ENCODE measurements at places on chromosomes 3 and 15.

DNA sequence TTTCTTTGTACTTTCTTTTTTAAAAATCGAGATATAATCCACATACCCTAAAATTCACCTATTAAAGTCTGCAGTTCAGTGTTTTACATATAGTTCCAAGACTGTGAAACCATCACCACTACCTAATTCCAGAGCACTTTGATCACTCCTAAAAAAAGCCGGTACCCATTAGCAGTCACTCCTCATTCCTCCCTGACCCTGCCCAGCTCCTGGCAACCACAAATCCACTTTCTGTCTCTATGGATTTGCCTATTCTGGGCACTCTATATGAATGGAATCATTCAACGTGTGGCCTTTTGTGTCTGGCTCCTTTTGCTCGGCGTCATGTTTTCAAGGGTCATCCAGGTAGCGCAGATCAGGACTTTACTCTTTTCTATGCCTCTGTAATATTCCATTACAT lies 17.3 kb downstream of the TRPM1 start:
- no peak for DNase-seq

DNA sequence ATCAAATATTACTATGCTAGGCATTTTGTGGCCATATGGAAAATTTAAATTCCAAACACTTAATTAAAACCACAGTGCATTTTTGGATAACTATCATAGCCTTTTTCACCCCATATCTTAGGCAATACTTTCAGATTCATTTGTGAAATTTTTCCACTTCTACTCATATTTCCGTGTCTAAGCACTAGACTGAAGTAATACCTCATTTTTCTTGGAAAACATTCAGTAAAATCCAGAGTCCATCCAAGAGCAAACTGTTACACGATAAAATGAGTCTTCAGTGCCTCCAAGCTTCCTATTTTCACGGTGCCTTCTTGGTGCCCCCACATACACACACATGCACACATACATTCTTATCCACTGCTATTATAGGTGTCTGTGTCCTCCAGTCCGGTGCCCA lies 845.9 kb downstream of the TBL1XR1 start:
- DNase-seq = no peak

DNA sequence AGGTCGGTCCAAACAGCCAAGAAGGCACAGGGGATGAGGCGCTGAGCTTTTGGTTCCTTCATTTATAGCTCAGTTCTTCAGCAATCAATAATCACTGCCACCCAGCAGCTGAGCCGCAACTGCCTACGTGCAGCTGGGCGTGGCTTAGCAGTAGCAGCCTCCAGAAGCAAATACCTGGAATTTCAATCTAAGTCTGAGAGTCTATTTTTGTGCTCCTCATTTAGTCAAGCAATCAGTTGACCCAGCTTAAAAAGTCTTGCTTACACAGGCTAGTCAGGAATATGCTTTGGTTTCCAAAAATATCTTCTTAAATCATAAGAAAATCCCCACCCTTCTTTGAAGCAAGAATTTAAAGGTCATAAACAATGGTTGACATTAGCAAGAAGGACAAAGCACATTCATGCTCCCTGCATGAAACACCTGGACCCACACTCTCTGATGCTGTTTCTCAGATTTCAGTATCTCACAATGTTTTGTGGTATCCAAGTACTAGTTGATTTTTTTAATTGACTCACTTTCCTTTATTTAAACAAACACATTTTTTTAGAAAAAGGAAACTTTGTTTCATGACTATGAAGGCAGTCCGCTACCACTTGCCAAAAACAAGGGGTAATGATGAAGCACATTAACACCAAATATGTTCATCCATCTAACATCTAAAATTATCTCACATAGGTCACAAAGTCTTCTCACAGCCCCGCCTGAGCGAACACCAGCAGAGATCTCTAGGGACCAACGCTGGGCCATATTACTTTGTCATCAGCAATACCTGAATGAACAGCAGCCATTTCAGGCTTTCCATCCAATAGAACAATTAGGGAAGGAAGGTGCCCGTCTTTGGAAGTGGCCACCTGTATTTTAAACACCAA lies 106.1 kb downstream of the OXNAD1 start:
- no peak for DNase-seq

DNA sequence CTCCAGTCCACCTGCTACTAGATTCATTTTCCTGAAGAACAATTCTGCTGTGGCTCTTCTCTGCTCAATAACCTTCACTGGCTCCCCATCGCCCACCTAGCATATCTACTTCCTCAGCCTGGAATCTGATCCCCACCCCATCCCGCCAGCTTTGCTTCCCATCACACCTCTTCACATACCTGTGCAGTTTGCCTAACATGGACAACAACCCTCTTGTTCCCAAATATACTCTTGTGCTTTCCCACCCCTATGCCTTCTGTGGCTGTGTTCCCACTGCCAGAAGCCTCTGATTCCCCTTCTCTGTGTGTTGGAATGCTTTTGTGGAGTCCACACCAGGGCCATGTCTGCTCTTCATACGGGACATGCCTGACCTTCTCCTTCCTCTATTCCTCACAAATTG lies 29.5 kb downstream of the CMTM7 start:
- no peak for DNase-seq

DNA sequence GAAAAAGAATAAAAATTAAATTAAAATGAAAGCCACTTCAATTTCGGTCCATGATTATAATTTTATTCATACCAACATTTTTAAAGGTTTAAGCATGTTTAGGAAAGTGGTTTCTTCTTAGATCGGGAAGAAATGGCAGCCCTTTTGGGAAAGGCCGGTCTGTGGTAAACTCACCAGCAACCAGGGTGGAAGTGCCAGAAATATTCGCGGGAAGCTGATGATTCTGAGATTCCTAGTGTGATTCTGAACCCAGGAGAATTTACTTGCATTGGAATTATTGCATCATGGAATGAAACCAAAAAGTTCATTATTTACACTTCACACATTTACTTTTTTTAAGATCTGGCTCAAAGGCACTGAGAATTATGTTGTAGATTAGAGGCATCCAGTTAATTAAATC lies 97.2 kb upstream of the CCNL1 start:
- DNase-seq = no peak

DNA sequence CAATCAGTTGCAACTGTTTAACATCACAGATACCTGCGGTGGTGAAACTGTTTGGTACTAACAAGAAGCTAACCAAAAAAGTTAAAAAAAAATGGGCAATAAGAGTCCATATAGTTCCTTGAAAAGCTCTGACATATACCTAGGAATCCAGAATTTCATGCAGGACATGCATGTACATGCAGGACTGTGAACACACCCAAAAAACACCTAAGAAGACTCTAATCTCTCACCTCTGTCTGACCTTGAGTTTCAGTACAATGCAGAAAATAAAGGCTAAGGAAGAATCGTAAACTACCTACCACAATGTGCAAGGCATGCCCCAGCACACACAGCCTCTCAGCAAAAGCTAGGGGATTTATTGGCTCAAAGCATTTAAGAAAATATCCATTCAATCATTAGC lies 110.7 kb upstream of the GOLGA8J start:
- no peak for DNase-seq

GRCh38 chr3:134619301-134619615 lies 31.6 kb downstream of the KY start:
- DNase-seq = no peak

DNA sequence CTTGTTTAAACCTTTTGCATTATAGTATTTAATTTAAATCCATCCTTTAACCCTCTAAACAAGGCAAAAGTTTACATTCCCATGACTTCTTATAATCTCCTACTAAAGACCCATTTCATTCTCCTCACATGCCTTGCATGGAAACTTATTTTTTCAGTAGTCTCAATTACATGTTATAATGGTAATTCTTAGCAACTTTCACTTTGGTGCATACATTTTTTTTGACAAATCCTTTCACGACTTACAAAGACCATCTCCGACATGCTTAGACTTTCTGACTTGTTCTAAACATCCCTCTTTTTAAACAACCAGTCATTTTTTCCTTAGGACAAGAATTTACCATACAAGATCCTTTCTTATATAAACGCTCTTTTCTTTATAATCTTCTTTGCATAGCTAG lies 615.4 kb upstream of the GBE1 start:
- DNase-seq = no peak

DNA sequence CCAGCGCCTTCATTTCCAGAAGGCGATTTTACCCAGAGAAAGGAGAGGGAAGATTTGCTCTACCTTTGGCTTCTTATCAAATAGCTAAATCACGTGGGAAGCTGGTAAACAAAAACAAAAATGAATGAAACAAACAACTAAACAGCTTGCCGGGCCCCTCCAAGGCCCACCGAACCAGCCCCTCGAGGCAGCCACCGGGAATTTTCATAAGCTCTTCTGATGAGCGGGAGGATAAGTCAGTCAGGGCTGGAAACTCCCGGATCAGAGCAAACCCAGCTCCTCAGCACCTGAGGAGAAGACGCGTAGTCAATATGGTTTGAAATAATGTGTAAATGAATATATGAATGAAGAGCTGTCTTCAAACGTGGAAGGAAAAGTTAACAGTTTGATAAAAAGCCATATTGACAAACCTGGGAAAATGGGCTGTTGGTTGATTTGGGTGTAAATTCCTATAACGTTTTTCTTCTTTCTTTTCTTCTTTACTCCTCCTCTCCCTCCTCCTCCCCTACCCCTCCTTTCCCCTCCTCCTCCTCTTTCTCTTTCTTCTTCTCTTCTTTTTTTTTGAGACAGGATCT lies 10.7 kb downstream of the RPLP1 start:
- DNase-seq = no peak

- DNase-seq = no peak
Observed at GRCh38 chr3:25872200-25872877, 82.4 kb downstream of the OXSM start.

DNA sequence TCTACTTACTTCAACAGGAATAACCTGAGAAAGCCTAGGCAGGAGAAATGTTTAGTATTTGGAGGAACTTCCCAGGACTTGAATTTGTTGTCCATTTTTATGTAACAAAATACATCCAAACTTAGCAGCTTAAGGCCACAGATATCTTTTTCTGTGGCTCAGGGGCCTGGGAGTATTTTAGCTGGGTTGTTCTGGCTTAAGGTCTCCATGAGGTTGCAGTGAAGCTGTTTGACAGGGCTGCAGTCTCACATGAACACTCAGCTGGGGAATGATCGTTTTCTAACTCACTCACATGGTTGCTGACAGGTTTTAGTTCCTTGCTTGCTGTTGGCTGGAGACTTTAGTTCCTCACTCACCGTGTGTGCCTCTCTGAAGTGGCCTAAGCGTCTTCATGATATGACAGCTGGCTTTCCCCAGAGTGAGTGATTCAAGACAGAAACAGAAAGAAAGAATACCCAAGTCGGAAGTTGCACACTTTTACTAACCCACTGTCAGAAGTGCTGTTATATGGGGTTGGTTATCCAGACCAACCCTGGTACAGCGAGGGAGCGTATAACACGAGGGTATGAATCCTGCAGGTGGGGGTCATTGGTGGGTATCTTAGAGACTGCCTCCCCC lies 229.7 kb upstream of the TBL1XR1 start:
- DNase-seq = no peak

DNA sequence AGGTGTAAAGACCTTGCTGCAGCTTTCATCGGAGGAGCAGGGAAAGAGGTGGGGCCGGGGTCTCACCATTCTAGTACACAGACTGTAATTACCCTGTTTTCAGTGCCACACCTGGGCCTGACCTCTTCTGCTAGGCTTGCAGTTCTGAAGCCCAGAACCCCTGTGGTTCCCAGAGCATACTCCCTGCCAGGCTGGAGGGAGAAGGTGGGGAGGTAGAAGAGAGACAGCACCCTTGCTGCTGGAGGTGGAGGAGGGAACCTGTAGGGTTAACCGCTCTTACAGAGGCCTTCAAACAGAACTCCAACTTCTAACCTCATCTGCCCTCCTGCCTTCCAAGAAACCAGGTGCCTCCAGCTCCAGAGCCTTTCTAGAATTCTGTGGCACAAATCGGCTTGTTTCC lies 27.0 kb downstream of the PCOLCE2 start:
- DNase-seq = no peak

GRCh38 chr3:25679166-25679565 lies 14.5 kb upstream of the TOP2B start:
- DNase-seq = no peak

DNA sequence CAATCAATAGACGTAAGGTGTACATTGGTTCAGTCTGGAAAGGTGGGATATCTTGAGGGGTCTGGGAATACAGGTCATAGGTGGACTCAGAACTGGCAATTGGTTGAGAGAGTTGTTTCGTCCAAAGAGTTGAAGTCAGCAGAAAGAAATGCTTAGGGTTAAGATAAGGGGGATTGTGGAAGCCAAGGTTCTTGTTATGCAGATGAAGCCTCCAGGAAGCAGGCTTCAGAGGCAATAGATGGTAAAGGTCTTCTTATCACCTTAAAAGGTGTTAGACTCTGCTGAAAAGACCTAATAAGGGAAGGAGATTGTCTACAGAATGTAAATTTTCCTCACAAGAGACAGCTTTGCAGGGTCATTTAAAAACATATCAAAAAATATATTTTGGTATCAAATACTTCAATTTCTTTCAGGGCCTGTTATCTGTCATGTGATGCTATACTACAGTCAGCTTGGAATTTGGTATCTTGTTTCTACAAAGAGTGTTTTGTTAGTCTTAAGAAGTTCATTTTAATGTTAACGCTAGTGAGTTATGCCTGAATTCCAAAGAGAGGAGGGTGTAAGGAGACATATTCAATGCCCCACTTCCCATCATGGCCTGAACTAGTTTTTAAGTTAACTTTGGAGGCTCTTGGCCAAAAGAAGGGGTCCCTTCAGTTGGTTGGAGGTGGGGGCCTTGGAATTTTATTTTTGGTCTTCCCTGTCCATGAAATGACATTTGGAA lies 378.2 kb upstream of the ROBO2 start:
- no peak for DNase-seq

- DNase-seq = no peak
Observed at GRCh38 chr15:29342201-29342600, 72.6 kb upstream of the NSMCE3 start.

DNA sequence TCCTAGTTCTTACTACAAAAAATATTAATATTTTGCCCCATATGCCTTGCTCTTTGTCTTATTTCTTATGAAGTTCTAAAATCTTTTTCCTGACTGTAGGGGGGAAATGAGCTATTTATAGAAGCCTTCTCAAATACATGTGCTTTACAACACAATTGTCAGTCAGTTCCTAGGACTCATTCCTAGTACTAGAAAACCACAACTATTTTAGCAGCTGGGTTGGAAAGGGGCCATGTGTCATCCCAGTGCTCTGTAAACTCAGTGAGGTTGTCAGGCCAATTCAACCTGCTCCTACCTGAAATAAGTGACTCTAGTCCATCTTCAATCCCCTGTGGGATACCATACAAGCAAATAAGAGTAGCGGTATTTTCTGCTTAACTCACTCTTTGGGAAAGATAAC lies 153.8 kb downstream of the ULK4 start:
- DNase-seq = no peak

DNA sequence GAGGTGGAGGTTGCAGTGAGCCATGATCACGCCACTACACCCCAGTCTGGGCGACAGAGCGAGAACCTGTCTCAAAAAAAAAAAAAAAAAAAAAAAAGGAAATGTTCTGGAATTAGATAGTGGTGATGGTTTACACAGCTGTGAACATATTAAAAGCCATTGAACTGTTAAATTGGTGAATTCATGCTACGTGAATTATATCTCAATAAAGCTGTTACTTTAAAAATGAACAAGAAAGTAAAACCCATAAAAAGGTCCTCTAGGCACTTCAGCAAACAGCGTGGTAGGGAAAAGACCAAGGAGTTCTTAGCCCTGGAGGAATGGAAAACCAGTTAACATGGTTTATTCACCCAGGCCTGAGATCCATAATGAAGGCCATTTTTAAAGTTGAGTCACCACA lies 180.1 kb downstream of the ATG7 start:
- DNase-seq = no peak

Measured in activated naive CD8-positive, alpha-beta T cell treated with anti-CD3 and anti-CD28 coated beads, Interleukin-2, amount 50 U/mL, for 16 hours (primary cell).